NCI-H226 (cell line): ENCODE measurements at places on chromosomes 1 and 21.

DNA sequence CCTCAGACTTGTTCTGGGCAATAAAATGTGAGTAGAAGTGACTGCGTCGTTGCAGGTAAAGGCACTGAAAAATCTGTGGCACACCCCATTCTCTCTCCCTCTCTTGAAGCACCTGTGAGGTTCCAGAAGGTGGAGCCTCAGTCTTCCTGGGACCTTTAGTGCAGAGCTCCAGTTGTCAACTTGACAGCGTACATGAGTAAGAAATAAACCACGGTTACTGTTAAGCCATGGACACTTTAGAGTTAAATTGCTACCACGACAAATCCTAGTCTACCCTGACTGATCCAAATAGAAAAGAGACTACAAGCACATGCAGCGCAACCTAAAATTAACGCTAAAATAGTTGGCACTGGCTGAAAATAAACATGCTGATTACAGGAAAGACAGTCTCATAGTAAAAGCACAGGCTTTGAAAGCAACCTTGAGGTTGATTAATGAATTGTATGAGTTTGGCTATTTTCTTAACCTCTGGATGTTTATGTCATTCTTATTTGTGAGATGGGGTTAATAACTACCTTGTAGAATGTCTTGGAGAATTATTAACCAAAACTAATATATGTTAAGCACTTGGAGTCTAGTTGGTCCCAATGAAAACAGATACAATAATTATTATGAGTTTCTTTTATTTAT, 93.0 kb upstream of the PLPPR4 start:
- DNase-seq = no peak

DNA sequence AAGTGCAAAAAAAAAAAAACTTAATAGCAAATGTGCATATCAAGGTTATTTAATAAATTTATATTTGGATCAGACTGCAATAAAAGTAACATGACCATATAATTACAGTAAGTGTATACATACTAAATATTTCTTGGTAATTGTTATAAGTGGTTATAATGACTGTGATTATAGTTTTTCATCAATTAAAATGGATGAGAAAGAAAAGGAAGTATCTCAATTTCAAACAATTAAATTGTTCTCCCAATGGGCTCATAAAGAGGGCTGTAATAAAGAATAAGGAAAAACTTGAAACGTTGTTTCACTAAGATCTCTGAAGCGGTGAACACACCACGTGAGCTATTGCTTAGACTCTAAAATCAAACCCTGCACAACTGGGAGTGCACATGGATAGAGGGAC, 104.1 kb downstream of the CDC42BPA start:
- DNase-seq = no peak

DNA sequence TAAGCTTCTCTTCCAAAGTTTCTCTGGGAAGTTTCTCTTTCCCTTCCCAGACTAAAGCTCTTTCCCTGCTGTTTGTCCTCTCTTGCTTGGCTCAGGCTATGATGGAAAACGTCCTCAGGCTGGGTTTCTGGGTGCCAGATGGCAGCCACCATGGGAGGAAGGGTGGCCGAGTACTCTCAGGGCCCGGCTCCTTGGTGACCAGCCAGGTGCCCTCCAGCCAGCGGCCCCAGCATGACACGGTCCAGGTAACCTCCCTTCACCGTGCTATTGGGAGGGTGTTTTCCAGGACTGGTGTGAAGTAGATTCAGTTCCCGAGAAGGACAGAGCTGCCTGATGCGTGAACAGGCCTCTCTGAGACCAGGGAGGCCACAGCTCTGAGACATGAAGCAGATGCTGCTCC, 60.3 kb downstream of the KIF26B start:
- no peak for DNase-seq

GRCh38 chr1:26754086-26754874, 33.5 kb upstream of the PIGV start:
- no peak for DNase-seq

GRCh38 chr1:94015489-94015817, 105.5 kb downstream of the ABCA4 start:
- no peak for DNase-seq

DNA sequence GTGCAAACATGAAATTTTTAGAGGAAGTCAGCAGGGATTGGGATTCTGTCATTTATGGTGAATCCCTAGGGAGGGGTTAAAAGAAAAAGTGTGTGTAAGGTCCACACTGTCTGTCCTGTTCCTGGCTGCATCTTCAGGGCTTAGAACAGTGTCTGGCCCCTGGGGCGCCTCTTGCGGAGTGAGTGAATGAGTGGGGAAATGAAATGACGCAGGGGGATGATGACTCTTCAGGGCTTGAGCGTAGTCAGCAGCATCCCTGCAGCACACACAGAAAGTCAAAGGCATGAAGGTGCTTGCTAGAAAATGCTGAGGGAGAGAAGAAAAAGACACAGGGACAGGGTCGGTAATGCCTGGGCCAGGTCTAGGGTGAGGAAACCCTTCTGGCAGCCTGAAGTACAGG, 57.8 kb downstream of the PGBD5 start:
- no peak for DNase-seq

GRCh38 chr21:14917762-14918161, 147.0 kb downstream of the NRIP1 start:
- no peak for DNase-seq

DNA sequence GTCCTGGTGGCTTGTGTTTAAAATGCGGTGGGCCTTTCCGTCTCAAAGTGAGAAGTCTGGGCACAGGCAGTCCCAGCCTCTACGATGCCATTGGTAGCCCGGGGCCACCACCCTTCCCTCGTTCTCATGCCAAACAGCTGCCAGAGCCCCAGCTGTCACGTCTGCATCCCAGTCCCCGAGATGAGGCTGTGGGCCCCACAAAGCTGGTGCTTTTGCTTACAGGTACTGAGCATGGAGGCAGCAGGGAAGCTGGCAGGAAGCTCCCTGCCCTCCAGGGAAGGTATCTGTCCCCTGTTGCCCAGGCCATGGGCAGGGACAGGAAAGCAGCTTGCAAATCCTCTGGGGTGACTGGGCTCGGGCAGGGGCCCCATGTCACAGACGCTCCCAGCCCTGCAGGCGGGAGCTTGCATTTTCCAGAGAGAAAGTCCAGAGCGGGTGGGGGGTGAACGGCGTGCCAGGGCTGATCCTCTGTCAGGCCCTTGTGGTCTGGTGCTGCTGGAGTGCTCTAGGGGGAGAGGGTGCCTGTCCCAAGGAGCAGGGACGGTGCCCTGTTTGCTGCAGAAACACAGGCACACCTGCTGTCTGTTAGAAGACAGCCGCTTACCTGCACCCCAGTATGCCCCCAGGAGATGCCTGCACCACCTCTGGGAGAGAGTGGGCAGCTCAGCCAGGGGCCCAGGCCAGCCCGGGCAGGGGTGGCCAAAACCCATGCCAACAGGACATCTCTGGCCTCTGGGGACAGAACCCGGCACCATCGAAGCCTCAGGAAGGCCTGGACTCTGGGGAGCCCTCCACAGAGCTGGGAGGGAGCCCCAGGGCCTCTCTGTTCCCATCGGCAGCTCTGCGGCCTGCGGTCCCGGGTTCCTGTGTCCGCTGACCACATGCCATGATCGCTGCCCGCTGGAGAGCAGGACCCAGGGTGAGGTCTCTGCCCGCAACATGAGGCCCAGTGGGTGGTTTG, 45.9 kb downstream of the SLX9 start:
- DNase-seq = no peak

DNA sequence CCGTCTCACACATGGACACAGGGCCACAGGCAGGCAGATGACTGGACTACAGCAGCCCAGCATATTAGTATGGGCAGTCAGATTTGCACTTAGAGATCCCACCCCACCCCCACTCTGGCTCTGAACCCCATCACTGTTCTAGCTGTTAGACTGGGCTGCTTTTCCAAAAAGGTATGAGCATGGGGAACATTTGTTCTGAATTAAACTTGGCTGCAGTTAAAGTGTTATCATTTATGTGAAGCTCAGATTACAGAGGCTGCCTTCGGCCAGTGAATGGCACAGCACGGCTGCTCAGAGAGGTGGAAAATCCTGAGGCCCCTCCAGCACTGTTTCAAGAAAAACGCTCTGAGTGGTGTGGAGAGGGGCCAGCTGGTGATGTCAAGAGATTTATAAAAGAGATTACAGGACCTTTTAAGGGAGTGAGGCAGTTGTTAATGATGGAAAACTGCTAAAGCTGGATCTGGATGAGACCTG, 6.9 kb upstream of the NOS1AP start:
- peak; percentile 20 for DNase-seq

DNA sequence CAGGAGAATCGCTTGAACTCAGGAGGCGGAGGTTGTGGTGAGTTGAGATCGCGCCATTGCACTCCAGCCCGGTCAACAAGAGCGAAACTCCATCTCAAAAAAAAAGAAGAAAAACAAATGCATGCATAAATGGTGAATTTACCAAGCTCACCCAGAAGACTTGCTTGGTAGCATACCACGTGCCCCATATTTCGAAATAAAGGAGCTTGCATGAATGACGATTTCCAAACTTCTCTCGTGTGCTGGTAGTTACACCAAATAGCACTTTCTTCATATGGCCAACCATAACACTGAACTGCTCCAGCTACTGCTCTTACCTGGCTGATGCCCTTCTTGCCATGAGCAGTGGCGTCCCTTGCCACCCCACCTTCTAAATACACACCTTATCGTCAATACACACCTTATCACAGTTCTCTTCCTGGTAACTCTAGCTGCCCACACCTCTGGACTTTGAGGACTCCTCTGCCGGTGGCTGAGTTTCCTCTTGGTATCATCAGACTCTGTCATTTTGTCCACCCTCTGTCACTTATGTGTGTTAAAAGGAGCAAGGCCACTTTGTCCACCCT, 2.8 kb downstream of the DOP1B start:
- no peak for DNase-seq

DNA sequence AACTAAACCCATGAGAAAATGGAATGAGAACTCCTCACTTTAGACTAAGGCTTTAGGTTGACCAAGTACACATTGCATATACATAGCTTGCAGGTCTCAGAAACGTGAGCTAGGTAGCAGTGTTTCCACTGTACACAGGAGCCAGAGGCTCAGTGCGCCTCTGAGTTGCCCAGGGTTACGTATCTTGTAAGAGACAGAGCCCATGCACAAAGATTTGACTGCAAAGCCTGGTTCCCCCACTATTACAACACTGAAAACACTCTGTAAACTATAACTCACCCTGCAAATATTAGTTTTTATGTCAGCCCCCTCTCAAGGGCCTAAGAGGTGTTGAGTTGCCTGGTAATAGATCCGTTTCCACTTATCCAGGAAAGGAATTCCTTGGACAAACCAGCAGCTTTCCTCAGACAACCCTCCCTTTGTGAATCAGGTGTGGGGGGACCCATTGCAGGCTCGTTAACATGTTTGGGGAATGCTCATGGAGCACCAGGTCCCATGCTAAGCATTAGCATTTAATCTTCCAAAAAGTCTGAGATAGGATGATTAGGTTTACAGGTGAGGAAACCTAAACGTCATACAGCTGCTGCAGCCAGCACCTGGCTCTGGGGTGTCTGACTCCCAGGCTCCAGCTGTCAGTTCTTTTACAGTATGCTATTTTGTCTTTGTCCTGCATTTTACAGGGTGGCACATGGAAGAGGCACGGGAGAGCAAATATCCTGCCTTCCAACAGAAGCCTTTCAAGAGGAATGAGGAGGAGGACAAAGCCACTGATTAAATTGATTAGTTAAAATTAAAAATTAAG, 25.7 kb downstream of the TENT5C start:
- no peak for DNase-seq

DNA sequence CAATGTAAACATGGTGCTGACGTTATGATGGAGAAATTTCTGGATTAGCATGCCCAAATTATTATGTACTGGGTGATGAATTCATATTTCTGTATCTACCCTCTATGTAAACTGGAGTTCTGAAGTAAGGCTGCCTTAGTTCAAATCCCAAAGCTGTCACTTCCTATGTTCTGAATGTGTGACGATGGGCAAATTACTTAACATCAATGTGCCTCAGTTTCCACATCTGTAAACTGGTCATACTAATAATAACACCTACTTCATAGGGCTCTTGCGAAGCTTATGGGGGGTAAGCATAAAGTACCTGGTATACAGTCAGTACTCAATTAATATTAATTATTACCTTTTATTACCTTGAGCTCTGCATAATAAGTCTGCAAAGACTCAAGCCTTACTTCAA, 45.6 kb downstream of the SLC30A10 start:
- DNase-seq = no peak

- peak; percentile 6 for DNase-seq
Measured at GRCh38 chr1:218813237-218813636, 360.4 kb upstream of the LYPLAL1 start.

GRCh38 chr1:164748253-164748899, 189.4 kb downstream of the PBX1 start:
- peak; percentile 99 for DNase-seq

- peak; percentile 62 for DNase-seq
Measured at GRCh38 chr1:206507284-206508129, at the start of gene RASSF5. Gene RASSF5 (plus strand): TSS chr1:206507531. CDS start chr1:206507603, 72 bp downstream.

DNA sequence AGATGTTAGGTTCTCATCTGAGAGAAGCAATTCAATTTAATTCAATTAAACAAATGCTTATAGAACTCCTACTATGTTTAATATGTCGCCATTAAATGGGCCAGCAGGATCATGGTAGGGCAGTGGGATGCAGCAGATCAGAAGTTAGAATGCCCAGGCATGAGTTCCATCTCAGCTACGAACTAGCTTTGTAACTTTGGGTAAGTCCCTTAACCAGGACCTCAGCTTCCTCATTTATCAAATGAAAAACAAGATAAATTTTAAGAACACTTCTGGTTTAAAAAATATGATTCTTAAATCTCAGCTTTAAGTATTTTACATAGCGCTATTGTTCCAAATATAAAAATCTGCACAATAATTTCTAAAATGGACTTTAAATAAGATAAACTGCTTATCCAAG, 67.5 kb upstream of the GFI1 start:
- no peak for DNase-seq

- DNase-seq = no peak
Measured at GRCh38 chr1:16718908-16719533, 21.3 kb upstream of the RNU1-4 start.
